ENCODE measurements at places on chromosomes 2 and 18.

DNA sequence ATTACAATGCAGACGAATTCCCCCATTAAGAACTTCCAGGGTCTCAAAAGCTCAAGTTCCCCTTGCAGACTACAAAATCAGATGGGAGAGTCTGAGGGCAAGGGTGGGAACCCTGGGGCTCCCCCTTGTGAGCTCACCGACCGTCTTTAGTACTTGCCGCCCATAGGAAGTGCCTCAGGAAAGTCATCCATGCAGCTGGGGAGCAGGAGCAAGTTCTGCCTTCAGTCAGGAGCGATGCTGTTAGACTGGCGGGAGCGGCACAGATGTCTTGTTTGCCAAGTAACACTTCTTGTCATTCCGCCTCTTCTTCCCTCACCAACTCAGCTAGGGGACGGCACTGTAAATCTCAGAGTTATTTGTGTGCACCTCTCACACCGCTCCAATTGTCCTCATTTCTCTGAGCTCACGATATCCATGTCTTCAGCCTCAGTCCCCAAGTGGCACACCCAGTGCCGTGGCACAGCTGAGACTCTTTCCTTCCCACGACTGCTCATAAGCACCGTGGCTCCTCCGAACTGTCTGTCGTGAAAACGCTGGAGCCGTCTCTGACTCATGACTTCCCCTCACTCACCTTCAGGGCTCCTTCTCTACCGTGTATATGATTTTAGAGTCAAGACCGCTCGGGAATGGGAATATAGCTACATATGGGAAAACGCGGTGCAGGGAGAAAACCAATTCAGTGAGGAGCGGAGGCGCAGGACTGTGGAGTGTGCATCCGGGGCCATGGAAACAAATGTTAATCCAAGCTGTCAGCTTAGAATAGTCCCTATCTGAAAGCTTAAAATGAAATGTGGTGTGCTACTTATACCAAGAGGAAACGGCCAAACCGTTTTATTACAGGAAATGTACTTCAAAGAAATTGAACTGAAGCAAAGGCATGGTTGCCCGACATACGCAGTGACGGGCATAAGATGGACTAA, 34.0 kb downstream of the UXS1 start:
- no peak for DNase-seq

GRCh38 chr2:220127311-220127710, 499.9 kb downstream of the SLC4A3 start:
- no peak for DNase-seq

- DNase-seq, result no peak
Observed at GRCh38 chr2:39000552-39000951, 110.9 kb downstream of the ARHGEF33 start.

- DNase-seq, result no peak
Observed at GRCh38 chr2:239337122-239337876, 63.5 kb downstream of the HDAC4 start.

DNA sequence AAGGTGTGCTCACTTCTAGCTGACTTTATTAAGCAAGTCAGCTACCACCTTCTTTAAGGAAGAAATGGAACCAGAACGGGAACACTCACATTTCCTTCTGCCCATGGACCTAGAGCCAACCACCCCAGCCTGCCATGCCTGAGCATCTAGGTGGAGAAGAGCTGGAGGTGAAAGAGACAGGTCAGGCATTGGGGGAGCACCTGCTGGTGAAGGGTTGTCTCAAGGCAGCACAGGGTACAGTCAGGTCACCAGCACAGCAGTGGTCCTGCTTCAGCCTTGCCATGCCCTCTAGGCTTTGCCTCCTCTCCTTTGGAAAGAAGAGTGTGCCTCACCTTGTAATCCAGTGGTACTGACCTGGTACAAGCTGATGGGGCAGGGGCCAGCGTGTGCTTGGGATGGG, 107.9 kb downstream of the KCNF1 start:
- DNase-seq, result no peak

GRCh38 chr2:145524836-145525235, 1004.9 kb upstream of the ZEB2 start:
- no peak for DNase-seq

DNA sequence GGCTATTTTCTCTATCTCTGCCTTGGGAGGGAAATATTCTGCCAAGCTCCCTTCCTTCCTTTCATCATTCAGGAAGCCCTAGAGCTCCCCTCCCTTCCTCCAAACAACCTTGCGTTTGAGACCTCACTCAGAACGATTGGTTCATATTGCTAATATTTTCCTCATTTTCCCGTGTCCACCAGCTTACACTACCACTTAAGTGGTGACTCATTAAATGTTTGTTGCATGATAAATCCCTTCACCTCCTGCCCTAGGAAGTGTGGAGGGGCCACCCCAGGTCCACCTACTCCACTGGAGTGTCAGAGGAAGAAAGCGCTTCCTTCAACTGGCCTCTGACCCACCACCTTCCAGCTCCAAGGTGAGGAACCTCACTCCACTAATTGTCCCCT, 2.3 kb upstream of the LPIN2 start:
- no peak for DNase-seq

DNA sequence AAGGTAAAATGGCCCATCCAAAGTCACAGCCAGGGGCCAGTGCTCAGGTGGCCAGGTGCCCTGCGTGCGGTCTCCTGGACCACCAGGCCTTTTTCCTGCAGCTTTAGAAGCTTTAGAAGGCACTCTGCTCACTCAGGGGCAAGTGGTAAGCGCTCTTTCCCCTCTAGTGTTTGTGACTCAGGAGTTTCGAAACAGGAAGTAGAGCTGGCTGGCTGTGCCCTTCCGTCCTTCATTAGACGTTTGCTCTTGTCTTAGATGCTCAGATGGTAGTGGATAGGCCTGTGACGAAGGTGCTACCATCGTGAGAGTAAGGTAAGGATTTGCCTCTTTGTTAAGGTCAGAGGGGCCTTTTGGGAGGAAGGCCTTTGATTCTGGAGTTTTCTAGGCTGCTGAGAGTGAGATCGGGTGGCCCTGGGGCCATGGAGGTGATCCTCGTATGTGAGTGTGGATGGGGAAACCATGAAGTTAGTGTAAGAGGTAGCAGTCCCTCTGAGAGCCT, at the start of gene CASP8:
Gene CASP8, plus strand, starts transcription at position 235 of the 499 bp plus-strand sequence. CDS start 5,951 bp downstream, outside the sequence.
- DNase-seq, result no peak

- DNase-seq, result no peak
Observed at GRCh38 chr2:21289989-21290388, 166.2 kb downstream of the TDRD15 start.

DNA sequence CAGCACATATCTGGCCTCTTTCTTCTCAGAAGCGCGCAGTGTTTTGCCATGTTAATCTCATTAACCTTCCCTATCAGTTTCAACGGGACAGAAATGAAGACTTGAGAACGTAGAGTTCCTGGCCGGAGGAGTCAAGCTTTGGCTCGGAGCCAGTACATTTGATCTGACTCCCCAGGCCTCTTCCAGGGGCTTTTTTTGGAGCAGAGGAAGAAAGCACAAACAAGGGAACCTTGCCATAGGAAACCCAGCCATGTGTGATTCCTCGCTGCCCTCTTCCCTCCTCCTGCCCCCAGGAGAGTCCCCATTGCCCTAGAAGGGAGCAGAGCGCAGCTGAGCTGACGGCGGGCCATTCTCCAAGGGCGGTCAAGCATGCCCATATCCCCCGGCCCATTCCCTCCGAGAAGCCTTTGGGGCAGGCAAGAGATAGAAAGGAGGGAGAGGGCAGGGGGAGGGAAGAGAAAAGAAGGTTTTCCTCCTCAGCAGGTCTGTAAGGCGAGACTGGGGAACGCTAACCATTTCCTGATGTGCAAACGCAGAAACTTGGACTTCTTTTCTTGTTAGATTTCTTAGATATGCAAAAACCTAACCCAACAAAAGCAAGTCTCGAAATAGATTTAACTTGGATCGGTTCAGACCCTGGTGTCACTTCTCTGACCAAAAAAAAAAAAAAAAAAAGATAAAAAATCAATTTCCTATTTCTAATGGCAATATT, 63.7 kb upstream of the POU3F3 start:
- no peak for DNase-seq

DNA sequence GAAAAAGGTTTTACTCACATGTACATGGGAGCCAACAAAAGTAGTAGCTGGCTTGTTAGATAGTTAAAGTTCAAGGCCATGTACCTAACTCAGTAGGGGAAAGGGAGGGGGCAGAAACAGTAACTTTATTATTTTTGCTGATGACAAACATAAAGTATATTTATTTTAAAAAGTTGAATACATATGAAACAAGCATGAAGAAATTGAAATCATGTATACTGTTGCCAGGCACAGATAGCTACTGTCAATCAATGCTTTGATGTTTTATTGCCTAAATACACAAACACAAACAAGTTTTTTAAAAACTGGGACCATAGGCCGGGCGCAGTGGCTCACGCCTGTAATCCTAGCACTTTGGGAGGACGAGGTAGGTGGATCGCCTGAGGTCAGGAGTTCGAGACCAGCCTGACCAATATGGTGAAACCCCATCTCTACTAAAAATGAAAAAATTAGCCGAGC, 7.6 kb upstream of the PSD4 start:
- no peak for DNase-seq

DNA sequence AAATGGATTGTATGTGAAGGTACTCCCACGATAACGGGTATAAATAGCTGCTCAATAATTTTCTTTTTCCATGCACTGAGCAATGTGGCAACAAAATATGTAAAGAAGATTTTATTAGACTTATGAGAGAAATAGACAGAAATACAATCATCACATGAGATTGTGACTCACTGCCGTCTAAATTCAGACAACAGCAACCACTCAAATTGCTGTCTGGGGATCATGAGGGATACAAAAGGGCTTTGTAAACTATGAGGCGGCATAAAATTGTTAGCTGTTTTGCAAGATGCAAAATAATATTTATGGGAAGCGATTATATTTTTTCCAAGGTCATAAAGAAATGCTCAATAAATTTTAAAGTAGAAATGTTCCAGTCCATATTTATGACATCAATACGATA, 259.1 kb upstream of the AGAP1 start:
- no peak for DNase-seq

- DNase-seq, result peak; percentile 51
Observed at GRCh38 chr2:52391621-52392020, 1359.7 kb upstream of the NRXN1 start.

- DNase-seq, result no peak
Observed at GRCh38 chr2:173521450-173522192, 166.9 kb downstream of the CDCA7 start.

DNA sequence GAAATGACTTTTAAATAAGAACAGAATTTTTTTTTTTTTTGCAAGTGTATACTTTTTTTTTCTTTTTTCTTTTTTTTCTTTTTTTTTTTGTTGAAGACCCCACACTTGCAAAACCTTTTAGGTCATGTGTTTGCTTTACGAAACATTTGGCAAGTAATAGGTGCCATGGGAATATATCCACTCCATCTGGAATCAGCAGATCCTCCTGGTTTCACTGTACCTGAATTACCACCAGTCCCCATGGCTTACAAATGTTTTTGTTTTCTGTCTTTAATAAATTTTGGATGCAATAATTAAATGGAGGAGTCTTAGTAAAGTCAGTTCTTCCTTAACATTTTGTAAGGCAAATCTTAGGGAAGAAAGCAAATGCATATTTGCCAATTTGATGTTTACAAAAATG, 559.7 kb upstream of the ZEB2 start:
- DNase-seq, result peak; percentile 97

- no peak for DNase-seq
Observed at GRCh38 chr2:42788-43187, 3.5 kb downstream of the FAM110C start.
